ENCODE measurements at places on chromosomes 5 and 9. TPM values are rescaled to one million over a fixed set of nuclear protein-coding genes. Genes with fewer than 3 reads are reported as not detected.

Gene FOXE1
- polyA plus RNA-seq: 0.01 TPM

Gene TMEM38B
- 38.7 TPM for polyA plus RNA-seq

Gene ITK
- polyA plus RNA-seq: 1.5 TPM

Gene PLPP7
- 1.1 TPM for polyA plus RNA-seq

Gene NCS1
- polyA plus RNA-seq: 14.7 TPM

Gene PPP2R2B
- 8.0 TPM for polyA plus RNA-seq

Gene CDH6
- 13.1 TPM for polyA plus RNA-seq

Gene SPOUT1
- 36.2 TPM for polyA plus RNA-seq

Gene CAVIN4
- 1.0 TPM for polyA plus RNA-seq

Gene PCA3
- 0.97 TPM for polyA plus RNA-seq

Gene ABLIM3
- polyA plus RNA-seq: 7.2 TPM

Gene CSF1R
- polyA plus RNA-seq: 31.0 TPM

Gene SCGB3A2
- not detected for polyA plus RNA-seq

Gene TPM2
- 463 TPM for polyA plus RNA-seq

Gene HEMGN
- 4.4 TPM for polyA plus RNA-seq

Gene CNTNAP3
- 3.4 TPM for polyA plus RNA-seq

Gene PCDHB14
- 2.7 TPM for polyA plus RNA-seq

Gene IL4
- polyA plus RNA-seq: not detected

Gene BARHL1
- polyA plus RNA-seq: 0.01 TPM

Gene ADRA1B
- polyA plus RNA-seq: 0.12 TPM

Gene LCN9
- polyA plus RNA-seq: not detected

Gene PTPRD
- 12.0 TPM for polyA plus RNA-seq

Gene C9orf50
- polyA plus RNA-seq: 0.33 TPM

Gene TMEM171
- polyA plus RNA-seq: 13.7 TPM

Gene SLC34A1
- not detected for polyA plus RNA-seq

Gene CDKN2B
- polyA plus RNA-seq: 21.7 TPM

Gene NKD2
- 15.2 TPM for polyA plus RNA-seq

Gene ADAMTS12
- 4.2 TPM for polyA plus RNA-seq

Gene PSD2
- polyA plus RNA-seq: 0.99 TPM

Gene CCDC69
- 45.3 TPM for polyA plus RNA-seq

Gene RPL37
- 2,735 TPM for polyA plus RNA-seq

Gene GLRA1
- 0.03 TPM for polyA plus RNA-seq

Gene LURAP1L
- polyA plus RNA-seq: 14.3 TPM

Gene ORM2
- polyA plus RNA-seq: not detected

Gene SLC36A3
- not detected for polyA plus RNA-seq

Gene FST
- 3.9 TPM for polyA plus RNA-seq

Gene PCDHGA8
- polyA plus RNA-seq: 0.19 TPM

Gene ESM1
- polyA plus RNA-seq: 2.9 TPM

Gene C1QTNF3
- 35.6 TPM for polyA plus RNA-seq
